ENCODE measurements at places on chromosomes 3 and 15. TPM values are rescaled to one million over a fixed set of nuclear protein-coding genes. Genes with fewer than 3 reads are reported as not detected.
A peak's percentile ranks its signal among the peaks of the same experiment; 100 is the strongest.

- H3K27ac ChIP-seq, result no peak overlapping the region
- no peak for DNase-seq
- no peaks in the 10 kb centered on the region for H3K4me1 ChIP-seq
These were observed 28.0 kb upstream of the RAB11A start for GRCh38 chr15:65841121-65841930.

- H3K4me1 ChIP-seq, result no peaks in the 10 kb centered on the region
- H3K36me3 ChIP-seq, result no peaks in the 10 kb centered on the region
- H3K27me3 ChIP-seq, result no peaks in the 10 kb centered on the region
- no peak overlapping the region for H3K27ac ChIP-seq
- H3K4me3 ChIP-seq, result no peak overlapping the region
These were observed 1.7 kb downstream of the P2RY14 start for GRCh38 chr3:151276687-151277042.

DNA sequence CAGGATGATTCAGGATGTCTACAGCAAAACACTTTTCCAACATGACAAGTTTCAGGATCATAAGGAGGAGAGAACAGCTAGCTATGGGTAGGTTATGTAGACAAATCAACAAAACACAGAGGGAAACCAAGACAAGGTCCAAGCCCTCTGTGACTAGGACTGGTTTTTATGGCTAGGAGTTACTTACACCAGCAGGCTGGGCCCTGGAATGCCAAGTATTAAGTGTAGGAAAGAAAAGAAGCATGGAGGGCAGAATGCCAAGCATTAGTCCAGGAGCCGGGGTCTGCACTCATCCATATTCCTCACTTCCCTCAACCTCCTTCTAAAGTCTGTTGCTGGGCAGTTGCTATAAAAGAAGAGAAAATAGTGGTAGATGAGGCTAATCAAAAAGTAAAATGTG, 35.3 kb upstream of the PPP2R3A start:
- peaks cover 12% of the 10 kb centered on the region for H3K4me1 ChIP-seq
- no peaks in the 10 kb centered on the region for H3K27me3 ChIP-seq
- H3K36me3 ChIP-seq, result no peaks in the 10 kb centered on the region
- H3K27ac ChIP-seq, result no peak overlapping the region
- DNase-seq, result no peak
- H3K4me3 ChIP-seq, result no peak overlapping the region

- H3K36me3 ChIP-seq, result no peaks in the 10 kb centered on the region
- no peak overlapping the region for H3K27ac ChIP-seq
- DNase-seq, result peak; percentile 64
- no peaks in the 10 kb centered on the region for H3K27me3 ChIP-seq
- H3K4me1 ChIP-seq, result no peaks in the 10 kb centered on the region
These were observed 15.1 kb upstream of the TCAIM start for GRCh38 chr3:44323341-44323955.

GRCh38 chr3:53140847-53141845, 10.9 kb upstream of the RFT1 start:
- no peaks in the 10 kb centered on the region for H3K27me3 ChIP-seq
- no peaks in the 10 kb centered on the region for H3K36me3 ChIP-seq
- H3K27ac ChIP-seq, result no peak overlapping the region
- H3K4me3 ChIP-seq, result no peak overlapping the region

GRCh38 chr15:60397772-60398445, at the start of gene ANXA2:
Gene ANXA2, minus strand, starts transcription at chr15:60397986. Its CDS starts 11,911 bp downstream, at chr15:60386075.
- peak; percentile 95 for DNase-seq
- H3K27me3 ChIP-seq, result no peaks in the 10 kb centered on the region
- H3K36me3 ChIP-seq, result peaks cover 8% of the 10 kb centered on the region
- H3K4me3 ChIP-seq, result peak within 1 kb of the TSS; percentile 80
- peaks cover 35% of the 10 kb centered on the region for H3K4me1 ChIP-seq

DNA sequence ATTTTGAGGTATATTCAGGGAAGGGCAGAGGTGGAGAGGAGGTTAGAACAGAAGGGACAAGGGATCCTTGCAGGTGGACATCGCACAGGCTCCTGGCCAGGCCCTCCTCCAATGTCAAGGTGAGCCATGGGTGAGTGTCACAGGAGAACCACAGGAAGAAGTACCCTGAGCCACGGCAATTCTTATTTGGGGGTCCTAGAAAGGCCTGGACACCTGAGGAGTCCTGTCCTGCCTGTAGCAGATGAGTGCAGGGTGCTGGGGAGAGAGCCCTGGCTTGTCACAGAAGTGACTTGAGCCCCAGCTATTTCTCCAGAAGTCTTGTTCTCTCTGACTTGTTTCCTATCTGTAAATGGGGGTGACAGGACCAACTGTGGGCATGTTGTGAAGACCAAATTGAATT, 4.3 kb downstream of the SLC6A20 start:
- H3K36me3 ChIP-seq, result no peaks in the 10 kb centered on the region
- DNase-seq, result no peak
- H3K27me3 ChIP-seq, result peaks cover 11% of the 10 kb centered on the region
- no peak overlapping the region for H3K27ac ChIP-seq

The SAXO2 gene
- not detected for total RNA-seq

The SLC22A14 gene
- 0.64 TPM for total RNA-seq

The ADGRG7 gene
- 0.22 TPM for total RNA-seq

The TRIM71 gene
- not detected for total RNA-seq

The SUSD5 gene
- total RNA-seq, result 1.0 TPM

The ELL3 gene
- total RNA-seq, result 2.4 TPM

The CCDC191 gene
- total RNA-seq, result 0.95 TPM

All from psoas muscle (tissue), 8 donors.